IMR-90 (cell line): ENCODE measurements at places on chromosomes 16 and 17. TPM values are rescaled to one million over a fixed set of nuclear protein-coding genes. Genes with fewer than 3 reads are reported as not detected.
A peak's percentile ranks its signal among the peaks of the same experiment; 100 is the strongest.

DNA sequence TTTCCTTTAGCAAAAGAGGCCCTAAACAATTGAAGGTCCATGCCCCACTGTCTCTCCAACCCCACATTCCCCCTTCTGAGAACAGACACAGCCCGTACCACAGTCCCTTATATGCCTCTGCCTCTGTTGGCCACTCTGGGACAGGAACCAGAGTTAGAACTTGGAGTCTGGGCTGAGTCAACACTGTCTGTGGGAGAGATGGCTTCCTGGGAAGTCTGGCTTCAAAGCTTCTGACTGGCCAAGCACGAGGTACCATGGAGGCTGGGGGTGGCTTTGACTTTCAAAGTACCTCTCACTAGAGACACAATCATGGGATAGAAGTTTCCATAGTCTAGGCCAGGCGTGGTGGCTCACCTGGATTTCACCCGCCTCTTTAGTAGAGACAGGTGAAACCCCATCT, 14.9 kb upstream of the SPOP start:
- H3K4me1 ChIP-seq = peaks cover 2% of the 10 kb centered on the region; the same call in 1 of the 2 replicates
- H3K27me3 ChIP-seq = peaks cover 4% of the 10 kb centered on the region
- H3K4me3 ChIP-seq = no peak overlapping the region
- H3K36me3 ChIP-seq = no peaks in the 10 kb centered on the region
- H3K27ac ChIP-seq = no peak overlapping the region
- DNase-seq = no peak

DNA sequence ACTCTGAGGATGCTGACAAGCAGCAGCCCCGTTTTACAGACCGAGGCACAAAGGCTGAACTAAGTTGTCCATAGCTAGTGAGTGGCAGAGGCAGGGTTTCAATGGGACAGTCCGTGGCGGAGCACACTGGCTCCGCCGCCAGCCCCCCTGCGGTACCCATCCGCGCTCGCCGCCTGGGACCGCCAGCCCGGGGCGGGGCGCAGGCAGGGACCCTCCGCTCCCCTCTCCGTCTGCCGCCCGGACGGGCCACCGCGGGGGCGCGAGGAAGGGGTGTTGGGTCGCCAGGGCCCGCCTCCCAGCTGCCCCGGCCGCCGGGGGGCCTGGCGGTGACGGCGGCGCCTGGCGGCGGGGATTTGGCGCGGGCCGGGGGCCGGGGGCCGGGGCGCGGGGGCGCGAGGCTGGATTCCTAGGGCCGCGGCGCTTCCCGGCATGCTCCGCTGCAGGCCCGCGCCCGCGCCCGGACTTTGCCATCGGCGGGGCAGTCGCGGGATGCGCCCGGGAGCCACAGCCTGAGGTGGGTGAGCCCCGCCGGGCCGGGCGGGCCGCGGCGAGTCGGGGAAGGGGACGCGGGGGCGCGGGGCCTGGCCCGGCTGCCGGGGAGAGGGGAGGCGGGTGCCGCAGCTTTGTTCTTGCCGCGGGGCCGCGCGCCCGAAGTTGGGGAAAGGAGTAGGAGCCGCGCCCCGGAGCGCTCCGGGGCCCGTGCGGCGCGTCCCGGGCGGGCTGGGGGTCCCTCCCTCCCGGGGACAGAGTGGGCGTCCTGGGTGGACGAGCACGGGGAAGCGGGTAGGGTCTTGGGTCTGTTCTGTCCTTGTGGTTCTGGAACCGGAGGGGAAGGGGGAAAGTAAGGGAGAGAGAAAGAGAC, at the start of gene TMEM98:
TMEM98 (plus strand) TSS at position 430 of the 862 bp plus-strand sequence. CDS start 3,376 bp downstream, outside the sequence.
- peak within 1 kb of the TSS; percentile 94 for H3K27ac ChIP-seq
- H3K36me3 ChIP-seq = peaks cover 10% of the 10 kb centered on the region
- H3K4me3 ChIP-seq = peak within 1 kb of the TSS; percentile 79

DNA sequence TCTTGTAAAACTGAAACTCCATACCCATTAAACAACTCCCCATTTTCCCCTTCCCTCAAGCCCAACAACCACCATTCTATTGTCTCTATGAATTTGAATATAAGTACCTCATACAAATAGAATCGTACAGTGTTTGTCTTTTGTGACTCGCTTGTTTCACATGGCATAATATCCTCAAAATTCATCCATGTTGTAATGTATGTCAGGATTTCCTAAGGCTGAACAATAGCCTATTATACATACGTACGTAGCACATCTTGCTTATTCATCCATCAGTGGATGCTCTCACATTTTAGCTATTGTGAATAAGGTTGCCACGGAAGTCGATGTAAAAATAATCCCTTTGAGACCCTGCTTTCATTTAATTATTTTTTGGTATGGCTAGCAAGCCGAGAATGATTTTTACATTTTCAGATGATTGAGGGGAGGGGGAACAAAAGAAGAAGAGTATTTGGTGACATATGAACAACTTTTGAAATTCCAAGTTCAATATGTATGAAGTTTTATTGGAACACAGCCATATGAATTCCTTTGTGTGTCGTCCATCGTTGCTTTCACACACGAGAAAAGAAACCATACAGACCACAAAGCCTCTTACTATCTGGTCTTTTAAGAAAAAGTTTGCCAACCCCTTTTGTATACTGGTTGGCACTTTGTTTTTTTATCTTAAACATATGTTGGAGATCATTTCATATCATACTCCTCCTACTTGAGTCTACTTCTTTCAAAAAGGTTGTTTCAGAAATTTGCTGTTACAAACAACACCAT, 371.2 kb downstream of the NPIPA8 start:
- H3K27ac ChIP-seq = no peak overlapping the region
- H3K4me1 ChIP-seq = no peaks in the 10 kb centered on the region
- H3K4me3 ChIP-seq = no peak overlapping the region
- H3K27me3 ChIP-seq = no peaks in the 10 kb centered on the region
- H3K36me3 ChIP-seq = no peaks in the 10 kb centered on the region

- H3K4me1 ChIP-seq = peaks cover 10% of the 10 kb centered on the region
- DNase-seq = no peak
- H3K36me3 ChIP-seq = no peaks in the 10 kb centered on the region
- H3K27ac ChIP-seq = no peak overlapping the region
- H3K4me3 ChIP-seq = no peak overlapping the region
- no peaks in the 10 kb centered on the region for H3K27me3 ChIP-seq
Observed at GRCh38 chr16:74573622-74574021, 33.3 kb downstream of the GLG1 start.

DNA sequence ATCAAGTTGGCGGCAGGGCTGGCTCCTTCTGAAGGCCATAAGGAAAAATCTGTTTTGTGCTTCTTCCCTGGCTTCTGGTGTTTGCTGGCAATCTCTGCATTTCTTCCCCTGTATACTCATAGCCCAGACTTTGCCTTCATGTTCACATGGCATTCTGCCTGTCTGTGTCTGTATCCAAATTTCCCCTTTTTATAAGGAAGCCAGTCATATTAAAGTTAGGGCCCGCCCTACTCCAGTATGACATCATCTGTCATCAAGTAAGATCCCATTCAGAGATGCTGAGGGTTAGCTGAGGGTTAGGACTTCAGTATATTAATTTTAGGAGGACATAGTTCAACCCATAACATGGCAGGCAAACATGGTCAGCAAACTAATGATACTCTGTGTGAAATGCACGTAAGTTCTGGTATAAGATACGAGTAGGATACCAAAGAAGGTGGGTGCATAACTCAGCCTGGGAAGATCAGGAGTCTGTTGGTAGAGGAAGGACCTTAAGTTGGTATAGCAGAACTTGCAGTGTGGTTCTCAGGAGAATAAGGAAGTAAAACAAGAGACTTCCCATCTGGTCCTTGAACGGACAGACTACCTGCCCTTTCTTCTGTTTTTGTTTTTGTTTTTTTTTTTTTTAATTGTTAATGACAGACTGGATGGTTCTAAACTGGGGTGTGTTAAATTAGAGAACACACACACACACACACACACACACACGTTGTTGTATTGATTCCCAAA, 13.9 kb downstream of the MAP2K6 start:
- no peak for DNase-seq
- H3K4me1 ChIP-seq = no peaks in the 10 kb centered on the region
- H3K4me3 ChIP-seq = no peak overlapping the region
- no peaks in the 10 kb centered on the region for H3K27me3 ChIP-seq

- H3K4me3 ChIP-seq = peak overlapping the region; percentile 22; the same call in 1 of the 2 replicates
- H3K36me3 ChIP-seq = no peaks in the 10 kb centered on the region; the same call in 1 of the 2 replicates
- DNase-seq = peak; percentile 28
- peaks cover 3% of the 10 kb centered on the region for H3K4me1 ChIP-seq
Observed at GRCh38 chr17:16255481-16255921, 38.5 kb downstream of the PIGL start.

- H3K27me3 ChIP-seq = 0 out of 2 replicates have a peak, but pooled peaks cover under 1% of the 10 kb centered on the region
- H3K36me3 ChIP-seq = peaks cover 4% of the 10 kb centered on the region
- H3K27ac ChIP-seq = no peak overlapping the region; the same call in 1 of the 2 replicates
- H3K4me1 ChIP-seq = peaks cover 7% of the 10 kb centered on the region; the same call in 1 of the 2 replicates
Observed at GRCh38 chr16:57260294-57260929, 15.4 kb downstream of the ARL2BP start.

Gene FOXF1
- total RNA-seq = 2.7 and 4.2 TPM in 2 replicates

Gene DPEP3
- not detected in 2 replicates for total RNA-seq

Gene MT1X
- 5.6 and 37.2 TPM in 2 replicates for total RNA-seq

Gene TEX19
- total RNA-seq = under 0.01 and 0.28 TPM in 2 replicates

Gene KRTAP9-4
- not detected in 2 replicates for total RNA-seq

Gene BCL6B
- total RNA-seq = not detected in 2 replicates

Gene NOG
- 11.7 and 13.1 TPM in 2 replicates for total RNA-seq
